Articular chondrocyte of knee joint (primary cell): ENCODE measurements at places on chromosomes 16 and 17. TPM values are rescaled to one million over a fixed set of nuclear protein-coding genes. Genes with fewer than 3 reads are reported as not detected.

ALOX12B gene
- total RNA-seq, result not detected in 2 replicates

COG8 gene
- 30.1 and 36.6 TPM in 2 replicates for total RNA-seq

HS3ST3A1 gene
- 2.2 and 5.9 TPM in 2 replicates for total RNA-seq

GRIN2C gene
- under 0.01 and 0.11 TPM in 2 replicates for total RNA-seq

SLC5A10 gene
- under 0.01 TPM in 1 of 2 replicates, not detected in the other for total RNA-seq

KRTAP3-2 gene
- total RNA-seq, result not detected in 2 replicates

TTC19 gene
- total RNA-seq, result 31.1 and 34.8 TPM in 2 replicates

STAC2 gene
- 0.32 and 1.0 TPM in 2 replicates for total RNA-seq

FAAP100 gene
- 27.8 and 31.5 TPM in 2 replicates for total RNA-seq

TRPV3 gene
- total RNA-seq, result 0.91 and 2.2 TPM in 2 replicates

CD300E gene
- total RNA-seq, result under 0.01 TPM in 1 of 2 replicates, not detected in the other

HIGD1B gene
- not detected in 2 replicates for total RNA-seq

CCL17 gene
- not detected in 2 replicates for total RNA-seq

TNFSF13 gene
- total RNA-seq, result 4.5 and 5.0 TPM in 2 replicates

QPRT gene
- total RNA-seq, result 0.52 and 1.6 TPM in 2 replicates

KRTAP4-5 gene
- not detected in 2 replicates for total RNA-seq

PRDM7 gene
- total RNA-seq, result not detected in 2 replicates

DNAH17 gene
- not detected in 2 replicates for total RNA-seq

TENT4B gene
- total RNA-seq, result 10.3 and 13.1 TPM in 2 replicates

NTN1 gene
- total RNA-seq, result 8.8 and 10.8 TPM in 2 replicates
